Stimulated activated CD4-positive, alpha-beta T cell treated with anti-CD3 and anti-CD28 coated beads, Interleukin-1b, Interleukin-23, amount 100 ng/mL, for 24 hours (primary cell): ENCODE measurements at places on chromosomes 11 and 22.

DNA sequence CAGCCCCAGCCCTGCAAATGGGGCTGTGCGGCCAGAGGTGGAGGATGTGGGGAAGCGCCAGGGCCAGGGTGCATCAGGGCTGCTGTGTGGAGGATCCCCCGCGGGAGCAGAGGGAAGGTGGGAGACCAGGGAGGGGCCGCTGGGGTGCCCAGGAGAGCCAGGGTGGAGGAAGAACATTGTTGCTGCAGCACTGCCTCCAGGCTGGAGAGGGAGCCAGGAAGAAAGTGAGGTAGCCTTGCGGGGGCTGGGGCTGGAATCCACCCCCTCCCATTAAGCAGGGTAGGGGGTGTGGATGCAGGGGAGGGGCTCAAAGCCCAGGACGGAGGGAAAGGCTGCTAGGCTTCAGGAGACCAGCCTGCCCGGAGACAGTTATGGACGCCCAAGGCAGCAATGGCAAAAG lies 15.0 kb downstream of the CABP7 start:
- DNase-seq, result no peak

- no peak for DNase-seq
Measured at GRCh38 chr22:17633217-17633997, 4.9 kb upstream of the ATP6V1E1 start.

DNA sequence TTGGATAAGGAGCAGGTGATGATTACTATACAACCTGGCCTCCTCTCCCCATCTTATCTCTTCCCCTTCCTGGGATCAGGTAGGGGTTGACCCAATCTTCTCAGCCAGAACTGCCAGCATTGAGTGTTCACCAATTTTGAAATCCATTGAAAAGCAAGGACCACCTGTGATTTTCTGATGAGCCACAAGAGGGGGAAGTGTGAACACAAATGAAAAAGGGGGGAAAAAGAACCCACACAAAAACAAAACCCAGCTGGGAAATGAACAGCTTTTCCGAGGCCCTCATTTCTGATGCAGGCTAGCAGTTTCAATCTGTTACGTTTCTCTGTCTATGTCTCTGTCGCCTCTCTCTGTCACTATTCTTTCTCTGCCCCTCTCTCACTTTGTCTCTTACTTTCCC lies 161.9 kb downstream of the INSC start:
- no peak for DNase-seq

GRCh38 chr11:59680287-59681154 lies 11.7 kb upstream of the PATL1 start:
- peak; percentile 16 for DNase-seq

GRCh38 chr22:19929586-19930550 lies 11.7 kb upstream of the COMT start:
- no peak for DNase-seq

- no peak for DNase-seq
Measured at GRCh38 chr11:15674756-15675155, 560.0 kb downstream of the INSC start.

DNA sequence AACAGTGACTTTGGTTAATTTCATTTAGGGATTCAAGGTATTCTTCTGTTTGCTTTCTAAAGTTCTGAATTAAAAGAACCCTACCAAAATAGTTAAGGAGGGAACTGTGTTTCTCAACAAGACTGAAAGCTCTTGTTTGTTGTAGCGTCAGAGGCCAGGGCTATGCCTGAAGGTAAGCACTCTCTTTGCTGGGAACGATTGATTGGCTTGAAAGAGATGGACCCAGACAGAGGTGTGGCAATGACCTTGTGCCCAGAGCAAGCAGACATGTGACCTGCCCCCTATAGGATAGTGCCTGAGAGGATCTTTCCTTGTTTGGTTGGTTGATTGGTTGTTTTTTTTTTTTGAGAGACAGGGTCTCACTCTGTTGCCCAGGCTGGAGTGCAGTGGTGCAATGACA lies 68.3 kb upstream of the CECR2 start:
- no peak for DNase-seq

DNA sequence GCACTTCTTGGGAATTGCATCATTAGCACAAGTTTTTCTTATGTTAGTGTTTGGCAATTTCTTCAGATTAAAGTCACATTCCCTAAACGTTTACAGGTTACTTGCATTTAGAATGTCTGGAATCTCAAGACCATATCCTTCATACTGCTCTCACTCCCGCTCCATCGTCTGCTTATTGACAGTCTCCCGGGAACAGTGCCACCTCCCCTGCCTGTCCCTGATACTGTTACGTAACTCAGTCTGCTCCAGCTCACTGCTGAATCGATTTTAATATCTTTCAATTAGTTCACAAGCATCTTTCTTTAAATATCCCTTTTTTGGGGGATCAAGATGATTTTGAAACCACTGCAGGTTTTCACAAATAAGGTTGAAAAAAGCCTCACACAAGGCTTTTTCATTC lies 48.2 kb downstream of the GLYATL2 start:
- no peak for DNase-seq

DNA sequence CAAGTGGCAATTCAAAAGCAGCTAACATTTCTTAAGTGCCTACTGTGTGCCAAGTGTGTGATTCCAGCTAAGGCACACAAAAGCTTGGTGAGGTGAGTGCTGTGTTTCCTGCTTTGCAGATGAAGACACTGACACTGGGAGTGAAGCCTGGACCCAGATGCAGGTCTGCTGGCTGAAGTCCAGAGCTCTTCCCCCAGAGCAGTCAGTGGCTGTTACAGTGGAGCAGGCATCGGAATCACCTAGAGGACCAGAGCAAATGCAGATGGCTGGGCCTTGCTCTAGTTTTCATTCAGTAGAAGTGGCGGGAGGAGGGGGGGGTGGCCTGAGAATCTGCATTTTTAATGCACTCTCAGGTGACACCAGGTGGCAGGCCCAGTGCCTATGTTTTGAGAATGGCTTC lies 342.3 kb downstream of the CADM1 start:
- DNase-seq, result no peak

- DNase-seq, result no peak
Measured at GRCh38 chr11:120635136-120635810, 123.7 kb downstream of the GRIK4 start.

GRCh38 chr22:42970029-42970428 lies 44.9 kb downstream of the PACSIN2 start:
- no peak for DNase-seq

GRCh38 chr22:39312410-39312809 lies 7.0 kb downstream of the RPL3 start:
- no peak for DNase-seq

- DNase-seq, result no peak
Measured at GRCh38 chr11:75597636-75598035, 35.6 kb downstream of the SERPINH1 start.

GRCh38 chr11:113287801-113288200 lies 26.6 kb upstream of the TTC12 start:
- no peak for DNase-seq

- no peak for DNase-seq
Measured at GRCh38 chr11:129946256-129946655, 50.9 kb upstream of the NFRKB start.

GRCh38 chr22:44381761-44382115 lies 69.0 kb upstream of the SHISAL1 start:
- DNase-seq, result no peak

GRCh38 chr11:128450882-128451651 lies 136.3 kb downstream of the ETS1 start:
- no peak for DNase-seq

- no peak for DNase-seq
Measured at GRCh38 chr11:71425860-71426259, 22.3 kb downstream of the DHCR7 start.

DNA sequence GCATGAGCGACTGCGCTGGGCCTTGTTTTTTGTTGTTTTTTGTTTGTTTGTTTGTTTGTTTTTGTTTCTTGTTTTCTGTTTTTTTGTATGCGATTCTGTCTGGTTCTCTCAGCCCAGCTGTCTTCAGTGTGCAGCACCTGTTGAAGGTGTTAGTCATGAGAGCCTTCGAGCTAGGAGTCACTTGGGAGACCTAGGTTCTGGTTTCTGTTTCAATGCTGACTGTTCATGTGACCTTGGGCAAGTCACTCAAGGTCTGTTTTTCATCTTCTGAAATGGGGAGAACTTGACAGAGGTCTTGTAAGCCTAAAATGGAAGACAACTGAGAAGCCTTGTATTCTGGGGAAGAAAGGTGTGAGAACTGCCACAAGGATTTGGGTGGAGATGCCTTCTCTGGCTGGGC lies 1.8 kb downstream of the DCPS start:
- no peak for DNase-seq

DNA sequence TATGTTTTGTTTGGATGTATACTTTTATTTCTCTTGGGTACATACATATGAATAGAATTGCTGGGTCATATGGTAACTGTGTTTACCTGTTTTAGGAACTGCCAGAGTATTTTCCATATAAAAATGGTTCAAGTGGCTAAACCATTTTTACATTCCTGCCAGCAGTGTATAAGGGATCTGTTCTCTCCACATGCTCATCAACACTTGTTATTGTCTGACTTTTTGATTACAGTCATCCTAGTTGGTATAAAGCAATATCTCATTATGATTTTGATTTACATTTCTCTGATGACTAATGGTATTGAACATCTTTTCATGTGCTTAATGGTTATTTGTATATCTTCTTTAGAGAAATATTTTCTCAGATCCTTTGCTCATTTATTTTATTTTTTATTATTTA lies 104.2 kb upstream of the RRM1 start:
- DNase-seq, result no peak

DNA sequence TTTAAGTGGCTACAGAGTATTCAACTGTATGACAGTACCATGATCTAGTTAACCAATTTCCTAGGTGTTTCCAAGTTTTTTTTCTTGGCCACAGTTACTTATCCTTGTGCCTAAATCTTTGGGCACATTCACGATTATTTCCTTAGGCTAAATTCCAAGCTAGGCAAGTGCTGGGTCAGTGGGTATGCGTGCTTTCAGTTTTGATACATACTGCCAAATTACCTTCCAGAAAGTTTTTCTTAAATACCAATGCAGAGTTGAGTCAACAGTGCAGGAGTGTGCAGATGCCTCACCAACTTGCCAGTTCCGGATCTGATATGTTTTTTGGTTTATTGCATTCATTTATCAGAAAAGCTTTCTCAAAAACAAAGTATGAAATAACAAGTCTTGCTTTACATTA lies 67.9 kb upstream of the OR4B1 start:
- DNase-seq, result no peak

GRCh38 chr11:83508804-83509203 lies 222.6 kb upstream of the CCDC90B start:
- DNase-seq, result no peak

DNA sequence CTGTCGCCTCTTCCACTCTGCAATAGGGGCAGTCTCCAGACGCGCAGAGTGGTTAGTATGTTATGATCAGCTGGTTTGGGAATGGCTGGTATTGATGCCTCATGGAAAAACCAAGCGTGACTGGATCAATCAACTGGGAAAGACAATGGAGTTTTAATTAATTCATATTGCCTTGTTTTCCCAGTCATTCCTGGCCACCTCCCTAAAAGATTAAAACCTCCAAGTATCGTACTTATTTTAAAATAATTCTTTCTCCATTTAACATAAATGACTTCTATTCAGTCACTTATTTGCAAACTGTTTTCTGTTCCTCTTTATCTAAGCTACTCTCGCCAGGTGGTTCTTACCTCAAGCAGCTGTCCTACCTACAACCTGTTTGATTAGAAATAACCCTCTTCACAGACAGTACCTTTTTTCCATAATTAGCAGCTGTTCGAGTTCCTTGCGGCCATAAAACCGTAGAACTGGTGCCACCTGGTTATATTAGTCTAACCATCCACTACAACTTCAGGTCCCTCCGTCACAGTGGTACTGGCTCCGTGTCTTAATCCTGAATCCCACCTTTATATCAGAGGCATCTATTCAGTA lies 898 bp downstream of the ZNF215 start:
- DNase-seq, result no peak

GRCh38 chr11:69889400-69890318 lies 70.4 kb upstream of the FGF3 start:
- DNase-seq, result no peak

- no peak for DNase-seq
Measured at GRCh38 chr11:130760515-130761125, 155.7 kb downstream of the SNX19 start.

DNA sequence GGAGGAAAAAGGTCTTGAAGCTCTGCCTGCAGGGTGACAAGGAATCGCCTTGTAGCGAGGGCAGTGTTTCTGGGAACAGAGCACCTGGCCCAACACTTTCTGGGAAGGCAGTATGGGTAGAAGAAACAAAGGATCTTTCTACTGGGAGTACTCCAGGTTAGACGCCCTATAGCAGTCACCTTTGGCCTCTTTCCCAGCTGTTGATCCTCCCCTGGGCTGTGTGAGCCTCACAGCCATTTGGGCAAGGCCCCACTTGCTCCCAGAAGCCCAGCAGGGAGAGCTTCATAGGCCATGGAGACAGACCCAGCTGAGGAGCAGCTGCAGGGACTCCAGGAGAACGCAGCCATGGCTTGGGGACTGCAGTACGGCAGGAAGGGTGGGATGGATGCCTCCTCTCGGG lies 1.2 kb downstream of the SLCO2B1 start:
- DNase-seq, result no peak

DNA sequence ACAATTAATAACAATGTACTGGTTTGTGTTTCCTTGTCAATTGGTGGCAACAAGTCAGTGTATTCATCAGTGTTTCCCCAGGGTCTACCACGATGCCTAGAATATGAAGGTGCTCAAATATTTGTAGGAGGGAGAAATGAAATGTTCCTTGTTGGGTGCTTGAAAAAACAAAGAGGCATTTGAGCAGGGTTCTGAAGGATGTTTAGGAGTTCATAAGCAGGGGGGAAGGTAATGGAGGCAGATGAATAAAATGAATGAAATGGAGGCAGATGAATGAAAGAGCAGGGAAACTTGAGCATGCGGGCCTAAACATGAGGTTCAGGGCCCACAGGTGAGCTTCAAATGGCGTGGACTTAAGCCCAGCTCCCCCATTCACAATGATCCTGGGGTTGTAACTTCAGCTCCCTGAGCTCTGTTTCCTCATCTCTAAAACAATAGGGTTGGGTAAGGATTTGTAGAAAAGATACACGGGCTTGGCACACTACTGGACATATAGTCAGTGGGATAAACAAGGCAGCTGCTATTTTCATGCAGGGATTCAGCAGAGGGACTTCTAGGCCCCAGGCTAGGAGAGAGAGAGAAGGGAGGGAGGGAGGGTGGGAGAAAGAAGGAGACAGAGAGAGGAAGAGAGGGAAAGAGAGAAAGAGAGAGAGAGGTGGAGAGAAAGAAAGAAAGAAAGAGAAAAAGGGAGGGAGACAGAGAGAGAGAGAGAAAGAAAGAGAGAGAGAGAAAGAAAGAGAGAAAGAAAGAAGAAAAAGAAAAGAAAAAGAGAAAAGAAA lies 73.7 kb downstream of the MN1 start:
- DNase-seq, result no peak

DNA sequence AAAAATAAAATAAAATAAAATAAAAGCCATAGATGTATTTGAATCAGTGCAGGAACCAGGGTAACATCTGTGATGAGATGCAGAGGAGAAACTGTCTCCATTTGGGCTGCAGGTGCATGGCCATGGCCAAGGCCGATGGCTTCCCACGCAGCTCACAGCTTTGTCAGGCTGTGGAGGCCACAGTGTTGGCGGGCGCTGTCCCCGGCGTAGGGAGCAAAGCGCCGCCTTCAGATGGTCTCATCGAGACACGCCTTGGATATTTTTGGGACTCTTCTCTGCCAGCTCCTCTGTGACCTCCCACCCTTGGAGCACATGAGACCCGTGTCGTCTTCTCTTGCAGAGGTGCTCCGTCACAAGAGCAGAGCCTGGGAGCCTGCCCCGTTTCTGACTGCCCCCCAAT lies 38.6 kb downstream of the MUC6 start:
- no peak for DNase-seq

- no peak for DNase-seq
Measured at GRCh38 chr11:115709297-115709696, 205.1 kb upstream of the CADM1 start.

- no peak for DNase-seq
Measured at GRCh38 chr11:44398266-44399030, 88.5 kb upstream of the ALX4 start.

GRCh38 chr11:12628314-12628713 lies 45.9 kb upstream of the TEAD1 start:
- no peak for DNase-seq
